A549 treated with RU486 at 1 μM for 4 hours (cell line): ENCODE measurements at places on chromosomes 6 and 20. TPM values are rescaled to one million over a fixed set of nuclear protein-coding genes. Genes with fewer than 3 reads are reported as not detected.

DCBLD1 gene
- total RNA-seq: 23.3 to 34.7 TPM (median 31.0 TPM) in 5 replicates

TRIM31 gene
- total RNA-seq: 1.6 to 3.1 TPM (median 2.3 TPM) in 5 replicates

CST5 gene
- not detected in 5 replicates for total RNA-seq

PSMA7 gene
- 485 to 620 TPM (median 570 TPM) in 5 replicates for total RNA-seq

MEI4 gene
- total RNA-seq: not detected in 5 replicates

OXT gene
- total RNA-seq: not detected in 5 replicates

SYNGAP1 gene
- 3.5 to 7.9 TPM (median 4.8 TPM) in 5 replicates for total RNA-seq

CASS4 gene
- total RNA-seq: 0.03 to 0.08 TPM (median 0.05 TPM) in 3 of 5 replicates, not detected in the others
